Thoracic aorta (tissue), 2 donors: ENCODE measurements at places on chromosomes 5 and 9. TPM values are rescaled to one million over a fixed set of nuclear protein-coding genes. Genes with fewer than 3 reads are reported as not detected.

Gene SHOC1
- not detected for total RNA-seq

Gene SEMA6A
- 7.4 TPM for total RNA-seq

Gene CLIC3
- total RNA-seq, result 8.7 TPM

- no peak for DNase-seq
Observed at GRCh38 chr5:134541736-134542376, 16.4 kb downstream of the JADE2 start.

DNA sequence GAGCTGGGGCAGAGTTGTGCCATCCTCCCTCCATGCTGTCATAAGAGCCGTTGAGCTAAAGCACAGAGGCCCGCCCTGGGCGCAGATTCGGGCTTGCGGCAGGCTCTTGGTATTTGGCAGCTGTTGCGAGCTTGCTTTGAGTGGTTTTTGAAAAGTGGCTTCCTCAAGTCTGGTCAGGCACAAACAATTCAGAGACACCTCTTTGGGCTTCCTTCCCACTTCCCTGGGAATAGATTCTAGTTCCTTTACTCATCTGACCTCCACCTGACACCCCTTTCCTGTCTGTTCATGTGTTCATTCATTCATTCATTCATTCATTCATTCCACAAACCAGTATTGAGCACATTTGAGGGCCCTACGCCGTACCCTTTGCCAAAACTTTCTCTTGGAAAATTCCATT, 27.4 kb downstream of the NCS1 start:
- DNase-seq, result no peak

GRCh38 chr5:15837551-15838289, 337.7 kb downstream of the FBXL7 start:
- no peak for DNase-seq

GRCh38 chr5:154228696-154229095, 38.2 kb downstream of the GALNT10 start:
- no peak for DNase-seq

GRCh38 chr5:169116961-169117461, 183.9 kb downstream of the SLIT3 start:
- peak; percentile 24 for DNase-seq

DNA sequence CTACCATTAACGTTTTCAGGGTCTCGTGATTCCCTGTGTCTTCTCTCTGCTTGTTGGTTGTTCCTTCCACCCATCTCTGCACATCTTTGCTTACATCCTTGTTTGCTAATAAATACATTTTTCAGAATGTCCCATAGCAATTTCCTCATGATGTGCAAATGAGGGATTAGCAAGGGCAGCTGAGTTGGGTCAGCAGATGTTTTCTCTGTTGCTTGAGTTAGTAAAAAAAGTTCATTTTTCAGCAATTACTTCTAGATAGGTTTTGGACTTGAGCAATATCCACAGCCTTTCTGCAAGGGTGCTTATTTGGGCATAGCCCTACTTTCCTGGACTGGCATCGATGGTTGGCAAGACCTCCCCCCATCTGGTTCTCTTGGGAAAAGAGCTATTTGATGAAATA, 4.8 kb upstream of the TNFSF15 start:
- DNase-seq, result no peak
